Activated CD4-positive, alpha-beta memory T cell treated with anti-CD3 and anti-CD28 coated beads for 36 hours (primary cell): ENCODE measurements at places on chromosomes 1 and 21. TPM values are rescaled to one million over a fixed set of nuclear protein-coding genes. Genes with fewer than 3 reads are reported as not detected.

DNA sequence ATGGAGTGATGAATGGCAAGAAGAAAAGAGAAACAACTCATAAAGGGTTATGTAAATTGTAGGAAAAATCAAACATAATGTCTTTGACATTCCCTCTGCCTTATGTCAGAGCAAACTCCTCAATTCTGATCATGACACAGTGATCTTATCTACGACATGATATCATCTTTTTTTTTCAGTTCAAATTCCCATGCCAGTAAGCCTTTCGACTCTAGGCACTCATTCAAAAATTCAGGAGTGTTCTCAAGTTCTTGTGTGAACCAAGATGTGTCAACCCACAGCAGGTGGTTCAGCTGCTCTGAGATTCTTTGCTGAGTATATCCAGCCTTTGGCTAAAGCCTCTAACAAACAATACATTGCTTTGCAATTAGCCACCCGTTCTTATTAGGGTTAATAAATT is 97.1 kb upstream of the ESRRG start:
- no peaks in the 10 kb centered on the region for H3K4me1 ChIP-seq
- no peaks in the 10 kb centered on the region for H3K27me3 ChIP-seq
- H3K27ac ChIP-seq, result no peak overlapping the region

SPRR4 gene
- total RNA-seq, result not detected

FAM229A gene
- 4.2 TPM for total RNA-seq

GRCh38 chr1:168726719-168727118 is 2.3 kb downstream of the DPT start:
- no peak overlapping the region for H3K27ac ChIP-seq
- DNase-seq, result no peak
- H3K4me1 ChIP-seq, result no peaks in the 10 kb centered on the region
- peaks cover 2% of the 10 kb centered on the region for H3K27me3 ChIP-seq

GRCh38 chr1:110634455-110635311 is 28.5 kb upstream of the KCNA2 start:
- no peaks in the 10 kb centered on the region for H3K27me3 ChIP-seq
- H3K36me3 ChIP-seq, result no peaks in the 10 kb centered on the region
- peak overlapping the region; percentile 93 for H3K27ac ChIP-seq
- H3K4me1 ChIP-seq, result peaks cover 68% of the 10 kb centered on the region
- peak; percentile 91 for DNase-seq
- H3K4me3 ChIP-seq, result peak overlapping the region; percentile 51

DNA sequence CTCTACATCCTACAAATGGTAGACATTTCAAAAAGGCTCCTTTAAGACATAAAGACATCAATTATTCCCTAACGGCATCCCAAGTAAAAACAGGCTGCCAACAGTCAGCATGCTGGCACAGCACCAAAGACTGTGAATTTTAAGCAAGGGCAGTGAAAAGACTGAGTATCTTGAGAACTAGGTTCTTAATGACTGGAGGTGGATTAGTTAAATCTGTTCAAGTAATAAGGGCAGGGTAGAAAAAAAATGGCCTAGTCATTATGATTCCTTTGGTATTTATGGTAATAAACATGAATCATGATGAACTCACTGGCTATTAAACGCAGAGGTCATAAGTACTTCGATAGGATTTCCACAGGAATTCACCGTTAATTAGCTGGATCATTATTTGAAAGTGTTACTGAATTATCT is 75.2 kb downstream of the KIFAP3 start:
- no peak overlapping the region for H3K4me3 ChIP-seq
- H3K4me1 ChIP-seq, result no peaks in the 10 kb centered on the region

AMY1B gene
- not detected for total RNA-seq
